Upper lobe of left lung (tissue), 6 donors: ENCODE measurements at places on chromosomes 7 and 10.
A peak's percentile ranks its signal among the peaks of the same experiment; 100 is the strongest.

DNA sequence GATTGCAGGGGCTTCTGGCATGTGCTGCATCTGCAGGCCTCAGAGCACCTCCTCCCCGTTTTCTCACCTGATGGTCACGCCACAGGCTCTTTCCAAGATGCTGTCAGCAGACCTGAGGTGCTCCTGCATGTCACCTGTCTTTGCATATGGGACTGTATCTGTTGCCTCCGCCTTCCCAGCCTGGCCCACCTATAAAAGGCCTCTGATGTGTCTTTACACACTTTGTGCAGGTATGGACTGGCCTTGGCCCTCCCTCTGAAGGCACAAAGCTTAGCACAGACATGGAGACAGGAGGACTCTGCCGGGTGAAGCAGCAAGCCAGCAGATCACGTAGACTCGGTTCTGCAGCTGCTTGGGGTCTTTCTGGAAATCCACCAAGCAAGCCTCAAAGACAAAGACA is 220.9 kb upstream of the PPP2R2D start:
- no peaks in the 10 kb centered on the region for H3K27me3 ChIP-seq
- H3K36me3 ChIP-seq = no peaks in the 10 kb centered on the region
- H3K27ac ChIP-seq = no peak overlapping the region

GRCh38 chr7:45181991-45182855 is 24.6 kb downstream of the RAMP3 start:
- H3K4me1 ChIP-seq = no peaks in the 10 kb centered on the region
- DNase-seq = peak; percentile 19
- H3K4me3 ChIP-seq = no peak overlapping the region
- no peaks in the 10 kb centered on the region for H3K36me3 ChIP-seq
- H3K27ac ChIP-seq = peak overlapping the region; percentile 8

GRCh38 chr7:41970941-41971340 is 266.1 kb downstream of the GLI3 start:
- DNase-seq = no peak
- H3K36me3 ChIP-seq = peaks cover 11% of the 10 kb centered on the region
- H3K27ac ChIP-seq = no peak overlapping the region
- H3K4me3 ChIP-seq = no peak overlapping the region

- no peak for DNase-seq
- H3K36me3 ChIP-seq = no peaks in the 10 kb centered on the region
Measured at GRCh38 chr10:36423821-36424248, 701.6 kb upstream of the ANKRD30A start.

DNA sequence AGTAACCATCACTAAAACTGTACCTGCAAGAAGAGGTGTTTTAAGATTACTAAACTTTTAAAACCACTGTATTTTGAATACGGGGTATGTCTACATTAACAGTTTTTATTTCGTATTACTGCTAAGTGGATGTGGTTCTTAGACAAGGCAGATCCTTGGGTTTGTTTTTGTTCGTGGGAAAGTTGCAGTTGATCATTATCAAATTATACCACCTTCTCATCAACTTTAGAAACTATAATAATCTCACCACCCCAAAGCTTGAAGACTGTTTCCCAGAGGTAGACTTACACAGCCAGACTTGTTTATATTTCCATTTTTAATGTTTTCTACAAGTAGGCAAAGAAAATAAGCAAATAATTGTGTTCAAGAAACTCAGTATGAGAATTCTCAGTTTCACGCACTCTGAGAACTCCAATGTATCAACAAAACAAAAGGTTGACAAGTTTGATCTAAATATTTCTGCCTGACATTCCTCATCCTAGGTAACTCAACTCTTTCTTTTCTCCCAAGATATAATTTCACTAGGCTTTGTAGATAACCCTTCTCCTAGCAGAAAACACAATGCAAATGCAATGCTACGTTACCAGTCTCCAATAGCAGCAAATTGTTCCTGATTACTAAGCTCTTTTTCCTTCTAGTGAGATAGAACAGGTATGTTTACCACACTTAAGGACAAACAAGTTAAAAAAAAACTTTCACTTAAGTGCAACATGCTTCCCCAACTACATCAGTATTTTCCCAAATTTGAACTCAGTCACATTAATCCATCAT is 36.0 kb downstream of the IGF2BP3 start:
- no peaks in the 10 kb centered on the region for H3K4me1 ChIP-seq
- H3K27ac ChIP-seq = no peak overlapping the region
- no peak for DNase-seq

DNA sequence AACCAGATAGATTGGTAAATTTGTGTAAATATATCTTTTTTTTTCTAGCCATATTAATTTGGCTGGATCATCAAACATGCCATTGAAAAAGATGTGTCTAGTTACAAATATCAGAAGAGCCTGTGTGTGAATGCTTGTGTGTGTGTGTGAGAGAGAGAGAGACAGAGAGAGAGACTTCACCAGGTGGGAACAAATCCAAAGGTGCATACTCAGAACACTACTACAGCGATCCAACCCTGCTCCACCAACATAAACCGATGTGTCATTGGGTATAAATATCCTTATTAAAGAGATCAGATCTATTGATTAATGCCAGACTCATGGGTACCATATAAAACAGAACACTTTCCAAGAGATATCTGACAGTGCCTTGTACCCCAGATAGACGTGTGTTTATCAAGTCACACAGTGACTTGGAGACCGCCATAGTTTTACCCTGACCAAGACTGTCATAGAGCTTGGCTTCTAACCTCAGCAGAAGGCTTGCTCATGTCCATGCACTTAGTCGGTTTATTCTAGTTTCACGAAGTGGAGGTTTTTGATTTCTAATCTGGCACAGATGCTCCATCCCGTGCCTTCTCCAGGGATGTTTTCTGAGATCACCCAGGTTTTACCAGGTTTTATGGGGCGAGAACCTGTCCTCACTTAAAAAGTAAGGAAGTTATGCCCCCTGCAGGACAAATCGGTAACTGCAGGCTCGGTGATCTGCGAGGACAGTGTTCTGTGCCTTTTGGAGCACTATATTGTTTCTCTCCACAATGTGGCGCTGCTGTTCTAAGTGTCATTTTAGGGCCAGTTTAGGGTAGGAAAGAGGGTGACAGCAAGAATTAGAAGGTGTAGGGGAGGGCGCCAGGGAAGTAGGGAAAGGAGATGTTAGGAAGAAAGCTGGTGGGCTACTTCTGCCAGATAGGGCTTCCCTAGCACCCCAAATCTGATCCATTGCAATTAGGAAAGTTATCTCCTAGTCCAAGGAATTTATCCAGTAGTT is 29.3 kb upstream of the WNT8B start:
- H3K4me3 ChIP-seq = no peak overlapping the region
- no peaks in the 10 kb centered on the region for H3K36me3 ChIP-seq
- H3K27ac ChIP-seq = no peak overlapping the region
- no peaks in the 10 kb centered on the region for H3K4me1 ChIP-seq
- DNase-seq = peak; percentile 91
- no peaks in the 10 kb centered on the region for H3K27me3 ChIP-seq

- no peak for DNase-seq
- no peaks in the 10 kb centered on the region for H3K27me3 ChIP-seq
- no peak overlapping the region for H3K27ac ChIP-seq
- H3K4me1 ChIP-seq = peaks cover 24% of the 10 kb centered on the region
- no peaks in the 10 kb centered on the region for H3K36me3 ChIP-seq
- no peak overlapping the region for H3K4me3 ChIP-seq
Measured at GRCh38 chr10:5663692-5664427, 2.5 kb downstream of the ASB13 start.

DNA sequence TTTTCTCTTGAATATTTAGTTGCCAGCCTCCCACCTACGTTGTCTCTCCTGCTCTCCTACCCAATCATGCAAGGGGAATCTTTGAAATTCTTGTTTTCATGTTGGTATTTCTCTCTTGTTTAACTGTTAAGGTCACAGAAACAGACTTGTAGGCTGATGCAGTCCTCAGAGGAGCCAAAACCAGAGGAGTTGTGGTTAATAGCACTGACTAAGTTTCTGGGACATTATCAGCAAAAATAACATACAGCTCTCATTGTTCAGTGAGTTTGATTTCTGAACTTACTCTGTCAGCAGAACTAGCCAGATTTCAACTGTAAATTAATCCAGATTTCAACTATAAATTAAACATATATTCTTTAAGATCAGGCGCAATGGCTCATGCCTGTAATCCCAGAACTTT is 11.1 kb upstream of the CUL1 start:
- no peak overlapping the region for H3K4me3 ChIP-seq
- no peaks in the 10 kb centered on the region for H3K36me3 ChIP-seq
- no peak for DNase-seq
- H3K4me1 ChIP-seq = peaks cover 9% of the 10 kb centered on the region
- H3K27me3 ChIP-seq = no peaks in the 10 kb centered on the region

- no peaks in the 10 kb centered on the region for H3K36me3 ChIP-seq
- no peak for DNase-seq
- no peak overlapping the region for H3K4me3 ChIP-seq
- peaks cover 9% of the 10 kb centered on the region for H3K4me1 ChIP-seq
Measured at GRCh38 chr7:112254156-112254555, 47.7 kb downstream of the ZNF277 start.

- H3K27ac ChIP-seq = no peak overlapping the region
- no peak for DNase-seq
- H3K4me1 ChIP-seq = no peaks in the 10 kb centered on the region
- no peak overlapping the region for H3K4me3 ChIP-seq
Measured at GRCh38 chr10:119505131-119505551, 37.4 kb downstream of the RGS10 start.

DNA sequence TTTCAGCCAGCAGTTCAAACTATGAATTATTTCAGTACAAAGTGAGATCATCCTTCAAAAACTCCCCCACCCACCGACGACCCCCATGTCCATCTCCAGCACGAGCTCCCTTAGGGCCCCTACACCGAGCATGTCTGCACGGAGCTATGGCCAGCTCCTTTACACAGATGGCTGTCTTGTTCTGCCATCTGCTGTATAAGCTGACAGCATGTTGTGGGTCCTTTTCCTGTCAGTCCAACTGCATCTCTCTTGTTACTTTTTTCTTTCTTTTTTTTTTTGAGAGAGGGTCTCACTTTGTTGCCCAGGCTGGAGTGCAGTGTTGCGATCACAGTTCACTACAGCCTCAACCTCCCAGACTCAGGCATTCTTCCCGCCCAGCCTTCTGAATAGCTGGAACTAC is 21.6 kb downstream of the NPC1L1 start:
- H3K27me3 ChIP-seq = no peaks in the 10 kb centered on the region
- no peak overlapping the region for H3K4me3 ChIP-seq
- H3K4me1 ChIP-seq = no peaks in the 10 kb centered on the region
- H3K27ac ChIP-seq = no peak overlapping the region
- DNase-seq = no peak

- H3K4me3 ChIP-seq = no peak overlapping the region
- no peak for DNase-seq
- no peaks in the 10 kb centered on the region for H3K36me3 ChIP-seq
- H3K27ac ChIP-seq = no peak overlapping the region
Measured at GRCh38 chr7:132607656-132608055, 31.4 kb upstream of the PLXNA4 start.

DNA sequence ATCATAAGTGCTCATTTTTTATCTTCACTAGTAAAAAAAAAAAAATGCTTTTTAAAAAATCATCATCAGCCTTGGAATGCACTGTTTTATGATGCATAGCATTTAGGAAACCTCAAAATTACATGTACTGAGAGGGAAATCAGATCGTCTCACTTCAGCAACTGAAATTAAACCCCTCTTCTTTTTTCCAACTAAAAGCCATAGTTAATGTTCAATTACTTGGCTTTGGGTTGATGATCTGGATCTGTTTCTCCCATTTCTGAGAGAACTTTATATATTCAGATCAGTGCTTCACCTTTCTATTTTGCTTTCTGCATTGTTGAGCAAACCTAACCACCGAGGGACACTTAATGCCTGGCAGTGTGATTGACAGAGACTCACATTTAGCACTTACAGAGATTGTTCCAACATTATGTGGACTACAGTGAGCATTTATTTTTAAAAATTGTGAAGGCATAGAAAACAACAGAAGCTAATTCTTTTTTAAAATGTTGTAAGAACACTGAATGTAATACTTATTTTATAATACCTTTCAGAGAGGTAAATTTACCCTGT is 678.4 kb downstream of the PHTF2 start:
- no peaks in the 10 kb centered on the region for H3K27me3 ChIP-seq
- H3K36me3 ChIP-seq = no peaks in the 10 kb centered on the region
- no peak overlapping the region for H3K4me3 ChIP-seq
- no peak overlapping the region for H3K27ac ChIP-seq

DNA sequence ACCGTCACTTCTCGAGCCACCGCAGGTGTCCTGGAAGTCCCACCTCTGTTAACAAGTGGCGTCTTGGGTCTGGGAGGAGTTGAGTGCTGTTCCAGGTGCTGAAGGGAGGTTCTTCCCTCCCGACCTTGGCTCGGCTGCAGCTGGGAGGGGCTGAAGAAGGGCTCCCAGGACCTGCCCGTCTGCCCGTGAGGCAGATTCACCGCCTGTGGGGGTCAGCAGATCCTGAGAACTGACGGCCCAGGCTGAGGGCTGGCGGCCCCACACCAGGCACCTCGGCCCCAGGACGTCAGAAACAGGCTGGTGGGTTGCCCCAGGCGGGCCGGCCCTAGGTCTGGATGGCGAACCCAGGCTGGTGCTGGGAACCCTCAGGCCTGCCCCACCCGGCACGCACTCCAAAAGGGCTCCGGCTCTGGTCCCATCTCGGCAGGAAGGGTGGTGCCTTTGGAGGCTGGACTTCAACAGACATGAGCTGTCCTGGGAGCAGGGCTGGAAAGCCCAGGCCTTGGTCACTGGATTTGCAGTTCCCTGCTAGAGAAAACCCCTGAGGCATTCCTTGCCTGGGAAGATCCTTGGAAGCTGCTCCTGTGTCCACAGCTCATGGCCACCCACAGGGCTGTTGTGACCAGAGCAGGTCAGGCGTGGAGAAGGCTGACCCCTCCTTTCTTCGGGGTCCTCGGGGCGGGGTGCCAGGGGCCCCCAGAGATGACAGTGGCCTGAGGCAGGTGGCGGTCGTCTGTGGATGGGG is 42.6 kb upstream of the CFAP46 start:
- no peaks in the 10 kb centered on the region for H3K27me3 ChIP-seq
- H3K27ac ChIP-seq = no peak overlapping the region
- no peak for DNase-seq
- no peaks in the 10 kb centered on the region for H3K36me3 ChIP-seq

- peak overlapping the region; percentile 93 for H3K27ac ChIP-seq
- H3K27me3 ChIP-seq = no peaks in the 10 kb centered on the region
- H3K36me3 ChIP-seq = peaks cover 14% of the 10 kb centered on the region
- peaks cover 26% of the 10 kb centered on the region for H3K4me1 ChIP-seq
Measured at GRCh38 chr7:66629222-66630062, 761 bp downstream of the KCTD7 start.

- H3K4me1 ChIP-seq = peaks cover 19% of the 10 kb centered on the region
- DNase-seq = no peak
Measured at GRCh38 chr7:111986601-111987000, 219.6 kb downstream of the DOCK4 start.

GRCh38 chr7:129947701-129948100 is 5.1 kb downstream of the UBE2H start:
- H3K27me3 ChIP-seq = no peaks in the 10 kb centered on the region
- H3K4me3 ChIP-seq = no peak overlapping the region
- H3K4me1 ChIP-seq = peaks cover 39% of the 10 kb centered on the region
- no peaks in the 10 kb centered on the region for H3K36me3 ChIP-seq
- DNase-seq = no peak
